ENCODE measurements at places on chromosomes 2 and 18.

DNA sequence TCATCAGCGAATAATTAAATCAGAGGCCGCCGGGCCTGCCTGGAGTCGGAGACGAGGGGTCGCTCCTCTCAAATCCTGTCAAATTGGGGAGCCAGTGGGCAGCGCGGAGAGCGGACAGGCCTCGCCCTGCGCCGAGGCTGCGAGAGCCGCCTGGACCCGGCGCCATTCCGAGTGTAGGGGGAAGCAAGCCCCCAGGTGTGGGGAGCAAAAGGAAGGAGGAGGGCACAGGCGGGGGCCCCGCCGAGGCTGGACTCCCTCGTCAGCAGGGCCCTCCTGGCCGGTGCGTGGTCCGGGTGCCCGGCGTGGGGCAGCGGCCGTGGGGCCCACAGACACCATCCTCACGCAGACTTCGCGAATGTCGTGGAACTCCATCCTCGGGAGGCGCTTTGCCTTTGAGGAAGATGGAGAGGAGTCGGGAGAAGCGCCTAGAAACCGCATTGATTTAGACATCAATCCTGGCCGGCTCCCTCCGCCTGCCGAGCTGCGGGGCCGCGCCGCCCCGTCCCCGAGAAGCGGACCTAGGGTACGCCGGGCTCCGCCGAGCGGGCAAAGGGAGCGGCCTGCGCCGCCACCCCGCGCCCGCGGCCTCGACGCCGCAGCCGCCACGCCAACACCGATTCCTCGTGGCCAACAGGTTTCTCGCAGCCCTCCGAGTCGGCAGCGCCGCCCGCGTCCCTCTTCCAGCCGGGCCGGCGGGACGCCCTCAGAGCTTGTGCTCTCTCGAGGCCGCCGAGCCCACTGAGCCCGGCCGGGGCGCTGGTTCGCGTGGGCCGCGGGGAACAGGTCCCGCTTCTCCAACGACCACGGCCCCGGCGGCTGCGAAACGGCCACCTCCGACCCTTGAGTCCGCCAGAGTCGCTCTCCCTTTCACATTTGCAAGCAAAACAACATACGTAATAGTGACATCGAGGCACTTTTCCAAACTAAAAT lies 6.7 kb upstream of the ONECUT2 start:
- DNase-seq: no peak

DNA sequence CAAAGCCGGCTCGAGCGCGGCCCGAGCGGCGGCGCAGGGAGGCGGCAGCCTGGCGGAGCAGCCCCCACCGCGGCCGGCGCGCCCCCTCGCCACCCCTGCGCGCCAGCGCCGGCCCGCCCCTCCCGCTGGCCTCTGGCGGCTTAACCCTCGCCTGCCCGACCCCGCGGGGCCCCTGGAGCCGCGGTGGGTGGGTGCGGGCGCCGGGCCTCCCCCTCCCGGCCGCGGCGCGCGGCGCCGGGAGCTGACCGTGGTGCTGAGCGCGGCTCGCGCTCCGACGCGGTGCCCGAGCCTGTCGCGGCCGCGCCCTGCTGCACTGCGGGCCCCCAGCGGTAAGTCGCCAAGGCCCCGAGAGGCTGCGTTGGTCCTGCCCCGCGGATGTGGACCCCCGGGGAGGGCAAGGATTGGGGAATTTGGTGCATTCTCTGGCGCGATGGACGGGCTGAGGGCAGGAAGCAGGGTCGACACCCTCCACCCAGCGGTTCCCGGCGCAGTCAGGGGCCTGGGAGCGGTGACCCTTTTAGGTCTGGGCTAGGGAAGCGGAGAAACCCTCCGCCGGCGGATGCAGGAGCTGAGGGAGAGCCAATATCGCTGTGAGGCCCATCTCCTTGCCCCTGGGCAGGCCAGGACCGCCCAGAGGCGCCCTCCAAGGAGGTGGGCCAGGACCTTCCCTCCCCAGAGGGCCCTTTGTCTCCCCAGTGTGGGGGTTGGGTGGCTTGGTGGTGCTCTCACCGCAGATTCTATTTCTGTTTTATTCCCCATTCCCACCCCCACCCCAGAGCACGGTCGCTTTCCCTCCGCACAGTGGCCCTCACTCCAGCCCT lies 923 bp downstream of the AMER3 start:
- no peak for DNase-seq

DNA sequence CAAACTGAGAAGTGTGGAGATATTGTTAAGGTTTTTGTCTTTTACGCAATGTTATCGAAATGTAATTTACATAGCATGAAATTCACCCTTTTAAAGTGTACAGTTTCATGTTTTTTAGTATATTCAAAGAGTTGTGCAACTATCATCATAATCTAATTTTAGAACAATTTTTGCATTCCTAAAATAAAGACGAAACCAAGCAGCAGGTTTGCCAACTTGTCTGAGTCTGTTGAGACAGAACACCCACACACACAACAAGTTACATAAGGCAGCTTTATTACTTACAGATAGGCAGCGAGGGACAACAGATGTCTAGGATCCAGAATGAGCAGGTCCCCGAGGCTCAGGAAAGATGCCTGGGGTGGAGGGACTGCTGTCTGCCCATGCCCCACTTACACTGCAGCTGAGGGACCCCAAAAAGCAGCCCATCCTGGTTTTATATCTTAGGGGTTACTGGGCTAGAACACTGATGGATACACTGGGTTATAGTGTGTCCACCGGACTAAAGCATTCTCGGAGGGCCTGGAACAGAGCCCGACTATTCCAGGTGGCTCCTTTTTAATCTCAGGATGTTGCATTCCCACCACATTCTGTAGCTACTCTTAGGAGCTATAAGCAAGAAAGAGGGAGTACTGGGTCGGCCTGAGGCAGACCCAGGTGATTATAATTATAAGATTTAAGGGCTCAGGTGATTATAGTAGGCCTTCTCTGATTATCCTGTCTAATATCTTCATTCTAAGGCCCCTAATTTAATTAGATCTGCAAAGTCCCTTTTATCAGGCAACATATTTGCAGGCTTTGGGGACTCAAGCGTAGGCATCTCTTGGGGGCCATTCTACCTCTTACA lies 150.2 kb upstream of the DOK6 start:
- no peak for DNase-seq

DNA sequence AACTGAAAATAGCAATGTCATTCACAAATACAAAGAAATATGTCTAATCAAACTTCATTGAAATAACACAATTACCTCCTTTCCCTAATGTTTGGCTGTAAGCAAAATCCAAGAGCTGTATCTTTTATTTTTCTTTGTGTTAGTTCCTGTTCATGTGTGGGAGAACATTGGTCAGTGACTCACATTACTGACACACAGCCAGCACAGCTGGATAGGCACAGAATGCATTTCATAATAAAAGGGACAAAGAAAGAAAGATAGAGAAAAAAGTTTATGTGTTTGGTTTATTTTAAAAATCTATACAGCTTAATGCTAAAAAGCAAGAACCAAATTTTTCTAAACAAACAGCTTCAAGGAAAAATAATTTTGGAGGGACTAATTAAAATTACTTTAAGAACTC lies 185.6 kb upstream of the COL3A1 start:
- no peak for DNase-seq

DNA sequence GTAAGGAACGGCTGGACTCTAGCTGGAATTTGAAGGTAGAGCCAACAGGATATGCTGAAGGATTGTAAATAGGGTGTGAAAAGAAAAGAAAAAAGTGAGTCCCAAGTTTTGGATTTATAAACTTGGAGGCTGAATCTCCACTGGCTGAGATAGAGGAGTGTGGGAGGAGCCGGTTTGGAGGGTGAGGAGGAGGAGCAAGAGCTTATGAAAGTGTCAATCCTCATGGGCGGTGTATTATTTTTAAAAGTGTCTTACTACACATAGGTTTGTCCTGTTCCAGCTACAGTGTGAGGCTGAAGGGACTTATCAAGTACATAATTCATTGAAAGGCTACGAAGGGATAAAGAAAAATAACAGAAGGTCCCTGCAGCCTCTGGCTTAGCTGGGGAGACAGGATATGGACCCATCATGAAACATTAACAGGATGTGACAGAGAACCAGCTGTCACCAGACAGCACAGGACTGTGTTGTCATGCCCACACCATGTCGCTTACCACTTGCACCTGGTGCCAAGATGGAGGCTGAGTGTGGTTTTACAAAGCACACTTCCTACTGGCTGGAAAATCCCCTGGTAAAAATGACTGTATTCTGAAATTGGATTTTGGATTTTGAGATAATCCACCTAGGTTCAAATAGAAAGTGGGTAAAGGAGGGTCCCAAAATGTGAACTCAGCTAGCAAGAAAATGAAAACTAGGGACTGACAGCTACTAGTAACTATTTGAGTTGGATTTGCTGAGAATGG lies 2.5 kb upstream of the MREG start:
- DNase-seq: no peak
